ENCODE measurements at places on chromosomes 11 and 22.

DNA sequence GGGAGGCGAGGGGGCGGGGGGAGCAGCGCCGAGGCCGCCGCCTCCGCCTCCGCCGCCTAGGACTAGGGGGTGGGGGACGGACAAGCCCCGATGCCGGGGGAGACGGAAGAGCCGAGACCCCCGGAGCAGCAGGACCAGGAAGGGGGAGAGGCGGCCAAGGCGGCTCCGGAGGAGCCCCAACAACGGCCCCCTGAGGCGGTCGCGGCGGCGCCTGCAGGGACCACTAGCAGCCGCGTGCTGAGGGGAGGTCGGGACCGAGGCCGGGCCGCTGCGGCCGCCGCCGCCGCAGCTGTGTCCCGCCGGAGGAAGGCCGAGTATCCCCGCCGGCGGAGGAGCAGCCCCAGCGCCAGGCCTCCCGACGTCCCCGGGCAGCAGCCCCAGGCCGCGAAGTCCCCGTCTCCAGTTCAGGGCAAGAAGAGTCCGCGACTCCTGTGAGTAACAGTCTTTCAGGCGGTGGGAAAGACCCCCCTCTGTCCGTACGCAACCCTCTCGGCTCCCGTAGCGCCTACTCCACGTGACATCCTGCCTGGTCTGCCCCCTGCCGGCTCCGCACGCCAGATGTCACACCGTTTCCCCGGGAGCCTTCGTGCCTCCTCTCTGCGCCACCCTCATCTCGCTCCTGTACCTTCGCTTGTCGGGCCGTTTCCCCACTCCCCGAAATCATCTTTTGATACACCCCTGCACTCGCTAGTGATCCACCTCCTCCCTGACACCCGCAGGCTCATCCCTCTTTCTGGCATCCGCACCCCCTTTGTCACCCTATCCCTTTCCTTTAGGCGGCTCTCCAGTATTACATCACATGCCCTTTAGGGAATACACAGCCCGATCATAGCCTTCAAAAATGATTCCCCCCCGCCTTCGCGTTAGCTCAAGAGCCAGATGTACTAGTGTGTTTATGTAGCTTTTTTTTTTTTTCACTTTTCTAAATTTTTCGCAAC is 598 bp downstream of the ZFP91 start:
- DNase-seq: peak; percentile 77

DNA sequence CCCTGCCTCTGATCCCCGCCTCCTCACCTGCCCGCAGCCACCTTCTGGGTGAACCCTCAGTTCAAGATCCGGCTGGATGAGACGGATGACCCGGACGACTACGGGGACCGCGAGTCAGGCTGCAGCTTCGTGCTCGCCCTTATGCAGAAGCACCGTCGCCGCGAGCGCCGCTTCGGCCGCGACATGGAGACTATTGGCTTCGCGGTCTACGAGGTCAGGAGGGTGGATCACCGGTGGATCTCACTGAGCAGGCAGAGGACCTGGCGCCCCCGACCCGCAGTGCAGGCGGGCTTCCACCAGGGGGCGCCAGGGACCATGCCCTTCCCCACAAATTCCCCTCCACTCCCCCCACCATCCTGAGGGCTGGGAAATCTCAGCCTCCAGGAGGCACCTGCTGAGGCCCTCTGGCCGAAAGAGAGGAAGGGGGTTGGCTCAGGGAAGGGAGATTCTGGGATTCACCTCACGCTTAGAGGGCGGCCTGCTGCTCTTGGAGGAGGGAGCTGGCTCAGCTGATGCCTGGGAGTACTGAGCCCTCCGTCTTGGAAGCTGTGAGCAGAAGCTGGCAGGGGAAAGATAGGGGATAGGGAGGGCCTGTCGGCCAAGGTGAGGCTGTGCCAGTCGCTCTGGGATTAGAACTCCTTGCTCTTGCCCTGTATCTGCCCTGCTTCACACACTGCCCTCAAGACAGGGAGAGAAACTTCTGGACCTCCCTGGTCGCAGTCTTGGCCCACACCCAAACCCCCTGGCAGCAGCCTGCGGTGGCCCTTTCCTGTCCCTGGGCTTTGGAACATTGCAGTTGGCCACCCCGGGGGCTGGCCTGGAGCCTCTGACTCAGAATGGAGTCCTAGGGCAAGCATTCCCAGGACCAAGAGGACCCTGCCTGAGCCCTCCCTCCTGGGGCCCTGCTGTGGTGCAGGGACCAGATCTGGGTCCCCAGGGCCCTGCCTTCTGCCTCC is 23.2 kb downstream of the CAPN1 start:
- DNase-seq: peak; percentile 30

DNA sequence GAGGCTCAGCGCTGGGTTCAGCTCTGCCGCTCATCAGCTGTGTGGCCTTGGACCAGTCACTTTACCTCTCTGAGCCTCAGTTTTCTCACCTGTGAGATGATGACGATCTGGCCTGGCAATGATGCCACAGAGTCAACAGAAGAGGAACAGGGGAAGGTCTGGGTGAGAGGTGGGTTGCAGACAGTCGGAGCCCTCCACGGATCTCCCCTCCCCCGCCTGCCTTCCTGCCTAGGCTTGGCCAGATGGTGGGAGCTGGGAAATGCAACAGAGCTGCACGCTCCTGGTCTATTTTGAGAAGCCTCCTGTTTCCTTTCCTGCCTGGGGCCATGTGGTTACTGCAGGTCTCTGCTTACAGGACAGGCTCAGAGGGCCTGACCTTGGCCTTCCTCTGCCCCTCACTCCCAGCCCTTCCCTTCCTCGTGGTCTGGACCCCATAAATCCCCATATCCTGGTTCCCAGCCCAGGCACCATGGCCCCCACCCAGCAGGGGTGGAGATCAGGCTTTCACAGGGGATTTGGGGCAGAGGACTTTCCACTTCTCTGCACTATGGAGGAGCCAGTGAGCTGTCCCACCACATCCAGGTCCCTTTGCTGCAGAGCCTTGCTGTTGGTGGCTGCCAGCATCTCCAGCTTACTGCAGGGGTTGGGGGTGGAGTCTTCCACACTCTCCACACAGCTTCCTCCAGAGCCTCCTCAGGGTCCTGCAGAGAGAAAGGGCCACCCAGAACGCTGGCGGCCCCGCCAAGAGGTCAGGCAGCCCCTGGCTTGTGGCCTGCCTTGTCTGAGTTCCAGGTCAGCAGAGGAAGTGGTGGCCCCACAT is 46.9 kb downstream of the C11orf96 start:
- no peak for DNase-seq

DNA sequence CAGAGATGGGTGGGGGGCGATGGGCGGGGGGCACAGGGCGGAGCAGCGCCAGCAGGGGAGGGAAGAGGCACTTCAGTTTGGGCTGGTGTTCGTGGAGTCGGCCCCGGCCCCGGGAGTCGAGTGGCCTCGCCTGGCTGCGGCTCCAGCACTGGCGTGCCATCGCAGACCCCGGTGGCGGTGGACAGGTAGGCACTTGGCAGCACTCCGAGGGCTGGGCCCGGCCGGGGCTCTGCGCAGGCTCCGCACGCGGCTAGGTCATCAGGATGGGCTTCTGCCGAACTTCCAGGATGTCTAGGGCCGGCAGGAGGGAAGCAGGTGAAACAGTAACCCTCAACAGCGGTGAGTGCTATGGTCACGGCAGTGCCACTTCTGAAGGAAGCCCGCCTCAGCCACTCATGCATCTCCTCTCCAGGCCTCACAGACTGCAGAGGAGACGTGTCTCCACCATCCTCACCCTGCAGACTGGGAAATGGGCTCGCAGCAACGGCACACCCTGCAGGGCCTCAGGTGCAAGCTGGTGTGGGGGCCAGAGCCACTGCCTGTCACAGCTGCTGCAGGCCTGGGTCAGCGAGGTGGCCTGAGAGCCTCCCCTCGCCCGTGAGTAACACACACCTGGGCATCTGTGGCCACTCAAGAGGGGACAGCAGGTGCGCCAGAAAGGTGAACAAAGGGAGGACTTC is 33.3 kb downstream of the NUP50 start:
- no peak for DNase-seq

DNA sequence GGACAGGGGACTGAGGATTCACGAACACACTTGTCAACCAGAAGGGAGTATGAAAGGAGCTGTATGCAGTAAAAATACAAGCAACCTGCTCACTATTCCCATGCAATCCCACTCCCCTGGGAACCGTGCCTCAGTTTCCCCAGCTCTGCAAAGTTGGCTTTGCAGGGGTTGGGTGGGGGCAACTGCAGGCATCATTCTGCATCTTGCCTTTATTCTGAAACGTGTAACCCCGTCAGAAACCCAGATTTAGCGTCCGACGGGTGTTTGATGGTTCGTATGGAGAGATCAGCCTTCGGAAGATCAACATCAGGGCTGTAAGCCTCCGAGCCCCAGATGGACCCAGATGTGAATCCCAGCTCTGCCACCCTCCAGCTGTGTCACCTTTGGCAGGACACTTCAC is 3.6 kb downstream of the CYTH4 start:
- no peak for DNase-seq
